Spleen (tissue), 13 donors: ENCODE measurements at places on chromosomes 4 and X.

GRCh38 chrX:104098151-104098808 is 14.0 kb upstream of the ZCCHC18 start:
- DNase-seq = no peak
- no peak overlapping the region for H3K27ac ChIP-seq

DNA sequence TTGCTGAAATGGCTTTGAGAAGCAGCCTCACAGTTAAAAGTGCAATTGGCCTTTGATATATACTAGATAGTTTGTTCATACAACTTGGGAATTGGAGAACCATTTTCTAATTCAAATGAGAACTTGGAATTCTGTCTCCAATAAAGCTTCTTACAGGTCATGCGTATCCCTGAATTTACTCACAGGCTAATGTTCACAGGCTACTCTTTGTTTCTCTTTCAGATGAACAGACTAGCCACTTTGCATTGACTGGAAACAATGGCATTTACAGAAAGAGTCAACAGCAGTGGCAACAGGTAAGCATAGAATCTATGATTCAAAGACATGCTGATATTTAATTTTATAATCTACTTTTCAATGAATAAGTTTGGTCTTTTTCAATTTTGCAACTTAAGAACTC is 13.5 kb downstream of the AFF1 start:
- peaks cover 32% of the 10 kb centered on the region for H3K36me3 ChIP-seq
- H3K27ac ChIP-seq = no peak overlapping the region
- H3K4me1 ChIP-seq = no peaks in the 10 kb centered on the region
- H3K4me3 ChIP-seq = no peak overlapping the region

GRCh38 chr4:54539500-54540029 is 118.2 kb upstream of the KIT start:
- H3K27ac ChIP-seq = no peak overlapping the region
- DNase-seq = peak; percentile 85
- no peaks in the 10 kb centered on the region for H3K36me3 ChIP-seq
- H3K4me3 ChIP-seq = peak overlapping the region; percentile 41

DNA sequence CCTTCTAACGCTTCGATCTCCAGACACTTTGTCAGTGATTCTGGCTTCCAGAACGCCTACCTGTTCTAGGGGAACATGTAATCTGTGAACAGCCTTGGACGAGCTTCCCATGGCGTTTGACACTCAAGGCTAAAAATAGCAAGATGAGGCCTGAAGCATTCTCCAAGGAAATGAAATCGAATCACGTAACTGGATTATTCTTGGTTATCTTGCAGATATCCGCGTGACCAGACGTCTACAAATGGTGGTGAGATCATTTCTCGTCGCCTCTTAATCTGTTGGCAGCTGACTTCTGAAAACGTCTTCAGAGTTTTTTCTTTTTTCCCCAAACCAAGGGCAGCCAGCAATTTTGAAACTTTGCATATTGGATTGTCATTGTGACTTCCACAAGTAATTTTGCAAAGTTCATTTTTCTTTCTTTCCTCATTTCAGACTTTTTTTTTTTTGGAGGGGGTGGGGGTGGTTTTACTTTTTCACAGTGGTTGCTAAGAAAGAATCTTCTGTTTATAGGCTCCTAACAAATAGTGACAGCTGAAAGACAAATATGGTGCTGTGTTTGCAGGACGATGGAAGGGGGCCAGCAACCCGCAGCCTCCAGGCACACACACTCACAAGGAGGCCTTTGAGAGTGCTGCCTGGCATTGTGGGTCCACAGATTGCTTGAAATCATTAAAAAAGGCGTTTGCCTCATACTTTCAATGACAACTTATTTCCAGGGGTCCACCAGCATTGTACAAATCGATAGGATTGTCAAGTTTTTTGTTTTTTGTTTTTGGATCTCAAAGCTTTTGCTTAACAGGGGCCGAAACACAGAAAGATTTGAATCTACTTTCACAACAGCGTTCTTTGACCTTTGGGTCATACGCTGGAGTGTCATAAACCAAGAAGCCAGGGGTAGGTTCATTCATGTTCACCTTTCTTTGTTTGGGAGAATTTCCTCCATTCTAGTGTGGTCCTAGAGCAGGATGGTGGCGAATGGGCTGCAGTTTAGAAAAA is 32.4 kb upstream of the PDLIM3 start:
- peak overlapping the region; percentile 61 for H3K27ac ChIP-seq
- H3K4me1 ChIP-seq = peaks cover 6% of the 10 kb centered on the region
- H3K4me3 ChIP-seq = no peak overlapping the region

GRCh38 chr4:73870260-73870659 is 1.1 kb downstream of the CXCL1 start:
- H3K4me3 ChIP-seq = peak overlapping the region; percentile 70
- H3K36me3 ChIP-seq = no peaks in the 10 kb centered on the region
- no peak for DNase-seq
- H3K27ac ChIP-seq = peak overlapping the region; percentile 87

DNA sequence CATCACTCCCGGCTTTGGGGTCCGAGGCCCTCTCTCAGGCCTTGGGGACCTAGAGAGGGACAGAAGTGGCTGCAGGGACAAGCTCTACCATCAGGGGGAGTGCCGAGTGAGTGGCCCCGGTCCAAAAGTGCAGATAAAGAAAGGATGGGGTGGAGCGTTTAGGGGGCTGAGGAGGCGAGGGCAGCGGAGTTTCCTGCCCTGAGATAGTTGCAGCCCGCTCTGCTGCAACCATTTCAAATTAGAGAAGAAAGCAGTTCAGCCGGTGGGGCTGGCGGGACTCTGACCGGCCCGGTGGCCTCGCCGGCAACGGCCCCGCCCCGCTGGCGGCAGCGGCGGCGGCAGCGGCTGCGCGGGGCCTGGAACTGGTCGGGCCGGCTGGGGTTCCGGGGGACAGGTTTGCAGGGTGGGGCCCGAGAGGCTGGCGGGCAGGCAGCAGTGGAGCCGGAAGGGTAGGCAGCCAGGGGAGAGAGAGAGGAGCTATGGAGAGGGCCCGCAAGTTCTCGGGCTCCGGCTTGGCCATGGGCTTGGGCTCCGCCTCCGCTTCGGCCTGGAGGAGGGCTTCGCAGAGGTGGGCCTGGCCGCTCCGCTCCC is 7.6 kb downstream of the DLG3 start:
- peak; percentile 84 for DNase-seq
- H3K4me3 ChIP-seq = peak overlapping the region; percentile 50
- no peaks in the 10 kb centered on the region for H3K36me3 ChIP-seq
- H3K4me1 ChIP-seq = peaks cover 46% of the 10 kb centered on the region

GRCh38 chr4:87053802-87054767 is 119.3 kb downstream of the AFF1 start:
- H3K4me3 ChIP-seq = no peak overlapping the region
- peaks cover 99% of the 10 kb centered on the region for H3K4me1 ChIP-seq
- H3K27ac ChIP-seq = peak overlapping the region; percentile 31
- H3K36me3 ChIP-seq = peaks cover 4% of the 10 kb centered on the region
- DNase-seq = no peak
- no peaks in the 10 kb centered on the region for H3K27me3 ChIP-seq

DNA sequence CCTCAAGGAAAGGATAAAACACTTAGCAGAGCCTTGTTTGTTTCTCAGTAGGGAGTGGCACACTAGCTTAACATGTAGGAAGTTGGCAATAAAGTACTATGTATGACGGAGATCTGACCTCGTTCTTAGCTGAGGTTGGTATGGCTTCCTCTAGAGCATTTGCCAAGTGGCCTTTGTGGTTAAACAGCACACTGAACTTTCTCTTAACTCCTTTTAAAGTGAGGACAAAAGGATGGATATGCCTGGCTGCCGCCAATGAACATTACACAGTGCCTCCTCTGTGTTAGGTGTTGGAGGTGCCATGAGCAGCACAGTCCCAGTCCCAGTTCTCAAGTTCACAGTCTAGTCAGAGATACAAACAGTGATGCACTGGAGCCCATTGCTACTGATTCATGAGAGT is 54.4 kb downstream of the VGLL1 start:
- H3K4me1 ChIP-seq = no peaks in the 10 kb centered on the region
- DNase-seq = no peak
- H3K27ac ChIP-seq = no peak overlapping the region
- H3K27me3 ChIP-seq = no peaks in the 10 kb centered on the region

GRCh38 chr4:132065940-132066495 is 1083.1 kb upstream of the PCDH10 start:
- H3K27ac ChIP-seq = no peak overlapping the region
- DNase-seq = no peak
- no peaks in the 10 kb centered on the region for H3K36me3 ChIP-seq
- H3K4me3 ChIP-seq = no peak overlapping the region
- H3K27me3 ChIP-seq = no peaks in the 10 kb centered on the region

DNA sequence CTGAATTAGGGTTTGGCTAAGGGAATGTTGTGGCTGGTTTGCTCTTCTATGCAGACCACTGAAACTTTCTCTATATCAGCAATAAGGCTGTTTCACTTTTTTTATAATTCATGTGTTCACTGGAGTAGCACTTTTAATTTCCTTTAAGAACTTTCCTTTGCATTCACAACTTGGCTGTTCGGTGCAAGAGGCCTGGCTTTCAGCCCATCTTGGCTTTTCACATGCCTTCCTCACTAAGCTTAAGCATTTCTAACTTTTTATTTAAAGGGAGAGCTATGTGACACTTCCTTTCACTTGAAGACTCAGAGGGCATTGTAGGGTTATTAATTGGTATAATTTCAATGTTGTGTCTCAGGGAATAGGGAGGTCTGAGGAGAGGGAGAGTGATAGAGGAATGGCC is 142.3 kb downstream of the SHROOM4 start:
- no peak for DNase-seq
- no peaks in the 10 kb centered on the region for H3K4me1 ChIP-seq
- no peak overlapping the region for H3K27ac ChIP-seq
- H3K36me3 ChIP-seq = no peaks in the 10 kb centered on the region

- H3K4me3 ChIP-seq = no peak overlapping the region
- no peaks in the 10 kb centered on the region for H3K4me1 ChIP-seq
- peaks cover 2% of the 10 kb centered on the region for H3K36me3 ChIP-seq
- H3K27me3 ChIP-seq = no peaks in the 10 kb centered on the region
Observed at GRCh38 chr4:479972-480371, 19.0 kb downstream of the ZNF721 start.

DNA sequence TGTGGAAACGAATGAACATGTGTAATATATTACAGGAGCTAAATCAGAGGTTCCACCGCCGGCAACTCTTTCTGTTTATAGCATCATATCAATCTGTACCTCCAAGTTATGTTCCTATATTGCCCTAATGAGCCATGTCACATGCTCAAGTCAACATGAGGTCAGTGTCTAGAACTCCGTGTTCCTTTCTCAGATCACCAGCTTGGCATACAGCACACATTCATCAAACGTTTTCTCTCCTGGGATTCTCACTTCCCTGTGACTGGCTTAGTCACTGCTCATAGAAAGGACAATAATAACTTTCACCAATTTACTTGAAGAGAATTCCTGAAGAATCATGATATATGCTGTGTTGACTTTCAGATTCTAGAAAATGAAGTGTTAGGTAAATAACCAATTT is 532.0 kb upstream of the SPANXN1 start:
- H3K36me3 ChIP-seq = no peaks in the 10 kb centered on the region
- H3K27ac ChIP-seq = no peak overlapping the region
- H3K4me3 ChIP-seq = no peak overlapping the region
- DNase-seq = no peak
- H3K4me1 ChIP-seq = no peaks in the 10 kb centered on the region

DNA sequence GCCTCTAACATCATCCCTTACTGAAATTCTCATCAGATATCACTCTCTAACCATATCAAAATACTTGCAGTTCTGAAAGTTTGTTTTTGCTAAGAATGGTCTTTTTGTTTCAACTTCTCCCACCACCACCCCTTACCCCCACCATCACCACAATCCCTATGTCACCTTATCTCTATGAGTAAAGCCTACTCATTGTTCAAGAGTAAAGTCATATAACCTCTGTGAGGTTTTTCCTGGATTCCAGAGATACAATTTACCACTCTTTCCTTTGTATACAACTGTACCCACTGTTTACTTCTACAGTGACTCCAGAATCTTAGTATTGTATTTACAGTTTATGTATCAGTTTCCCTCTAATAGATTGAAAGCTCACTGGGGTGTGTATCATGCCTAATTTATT is 158.0 kb upstream of the PCDH10 start:
- no peak overlapping the region for H3K27ac ChIP-seq
- no peaks in the 10 kb centered on the region for H3K4me1 ChIP-seq
- no peak overlapping the region for H3K4me3 ChIP-seq
- H3K36me3 ChIP-seq = no peaks in the 10 kb centered on the region

- peaks cover 75% of the 10 kb centered on the region for H3K4me1 ChIP-seq
- H3K27me3 ChIP-seq = no peaks in the 10 kb centered on the region
Observed at GRCh38 chr4:3041192-3042142, 32.9 kb downstream of the HTT-AS start.

- no peak for DNase-seq
- no peaks in the 10 kb centered on the region for H3K4me1 ChIP-seq
- no peak overlapping the region for H3K4me3 ChIP-seq
- no peaks in the 10 kb centered on the region for H3K36me3 ChIP-seq
- no peaks in the 10 kb centered on the region for H3K27me3 ChIP-seq
- no peak overlapping the region for H3K27ac ChIP-seq
Observed at GRCh38 chr4:118879409-118879808, 9.2 kb upstream of the SYNPO2 start.

DNA sequence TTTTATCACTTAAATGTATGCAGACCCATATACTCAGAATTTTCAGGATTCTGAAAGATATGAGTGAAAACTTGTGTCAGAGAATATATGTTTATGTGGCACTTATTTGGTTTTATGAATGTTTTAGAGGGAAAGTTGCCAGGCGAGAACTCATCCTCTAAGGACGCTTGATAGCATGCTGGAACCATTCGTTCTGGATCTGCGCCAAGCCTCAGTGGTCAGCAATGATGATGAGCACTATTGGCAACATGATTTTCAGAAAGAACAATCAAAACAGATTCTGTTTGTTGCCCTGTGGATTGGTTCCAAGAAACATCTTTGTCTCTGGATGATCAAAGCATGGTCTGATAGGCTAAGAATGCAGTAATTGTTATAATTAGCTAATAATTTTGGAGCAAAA is 32.1 kb upstream of the RAPGEF2 start:
- H3K27ac ChIP-seq = no peak overlapping the region
- H3K4me1 ChIP-seq = no peaks in the 10 kb centered on the region
- no peaks in the 10 kb centered on the region for H3K27me3 ChIP-seq

DNA sequence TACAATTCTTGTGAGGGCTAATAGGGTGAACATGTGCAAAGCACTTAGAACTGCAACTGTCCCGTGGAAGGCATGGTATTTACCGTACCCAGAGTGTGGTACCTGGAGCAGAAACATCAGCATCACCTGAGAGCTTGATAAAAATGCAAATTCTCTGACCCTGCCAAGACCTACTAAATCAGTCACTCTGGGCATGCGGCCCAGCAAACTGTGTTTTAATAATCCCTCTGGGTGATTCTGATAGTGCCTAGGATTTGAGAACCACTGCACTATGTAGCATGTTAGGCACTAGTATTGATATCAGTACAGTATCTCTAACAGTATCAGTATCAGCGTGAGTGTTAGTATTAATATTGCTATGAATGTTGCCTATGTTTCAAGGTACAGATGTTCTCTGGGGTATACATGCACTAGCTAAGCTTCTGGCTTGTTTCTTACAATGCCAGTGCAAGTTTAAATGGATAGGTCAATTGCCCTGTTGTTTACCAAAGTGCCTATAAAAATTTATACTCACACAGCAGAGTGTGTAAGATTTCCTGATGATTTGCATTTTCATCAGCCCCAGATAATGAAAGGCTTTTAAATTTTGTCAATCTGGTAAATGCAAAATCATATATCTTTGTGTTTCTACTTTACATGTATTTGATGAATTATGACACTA is 354.0 kb downstream of the HS3ST1 start:
- no peak overlapping the region for H3K4me3 ChIP-seq
- H3K27ac ChIP-seq = no peak overlapping the region
- no peaks in the 10 kb centered on the region for H3K36me3 ChIP-seq

GRCh38 chr4:147340591-147341120 is 140.2 kb upstream of the EDNRA start:
- H3K36me3 ChIP-seq = no peaks in the 10 kb centered on the region
- H3K4me3 ChIP-seq = no peak overlapping the region
- no peaks in the 10 kb centered on the region for H3K4me1 ChIP-seq
- no peak overlapping the region for H3K27ac ChIP-seq
- H3K27me3 ChIP-seq = no peaks in the 10 kb centered on the region
